Activated T-helper 9 cell treated with anti-CD3 and anti-CD28 coated beads, Interleukin-2, amount 50 U/mL, for 16 hours (primary cell): ENCODE measurements at places on chromosomes 12 and 14.

DNA sequence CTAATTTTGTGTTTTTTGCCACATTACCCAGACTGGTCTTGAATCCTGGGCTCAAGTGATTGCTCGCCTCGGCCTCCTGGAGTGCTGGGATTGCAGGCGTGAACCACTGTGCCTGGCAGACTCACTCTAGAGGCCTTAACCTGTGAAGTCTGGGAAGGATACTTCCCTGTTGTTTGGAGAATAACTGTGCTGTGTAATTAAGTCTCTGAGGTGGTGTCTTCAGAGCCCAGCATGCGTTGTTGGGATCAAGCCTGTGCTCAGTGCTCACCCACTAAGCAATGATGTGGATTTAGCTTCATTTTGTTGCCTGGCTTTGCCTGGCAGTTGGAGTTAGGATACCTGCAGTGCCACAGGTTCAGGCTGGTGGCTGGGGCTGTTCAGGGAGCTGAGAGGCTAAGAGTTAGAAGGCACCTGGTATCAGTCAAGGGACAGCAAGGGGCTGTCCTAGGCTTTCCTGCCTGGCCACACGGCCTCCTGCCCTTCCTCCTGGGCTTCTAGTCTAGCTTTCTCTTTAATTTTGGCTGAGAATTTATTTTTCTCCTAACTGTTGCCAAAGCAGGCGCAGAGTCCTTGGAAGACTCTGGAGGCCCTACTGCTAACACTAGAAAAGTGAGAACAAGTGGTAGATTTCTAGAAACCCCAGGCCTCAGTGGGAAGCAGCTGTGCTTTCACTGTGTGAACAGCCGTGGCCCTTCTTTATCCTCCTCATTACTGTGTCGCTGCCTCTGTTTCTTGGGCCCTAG is 38.5 kb downstream of the EP400 start:
- no peak for DNase-seq

DNA sequence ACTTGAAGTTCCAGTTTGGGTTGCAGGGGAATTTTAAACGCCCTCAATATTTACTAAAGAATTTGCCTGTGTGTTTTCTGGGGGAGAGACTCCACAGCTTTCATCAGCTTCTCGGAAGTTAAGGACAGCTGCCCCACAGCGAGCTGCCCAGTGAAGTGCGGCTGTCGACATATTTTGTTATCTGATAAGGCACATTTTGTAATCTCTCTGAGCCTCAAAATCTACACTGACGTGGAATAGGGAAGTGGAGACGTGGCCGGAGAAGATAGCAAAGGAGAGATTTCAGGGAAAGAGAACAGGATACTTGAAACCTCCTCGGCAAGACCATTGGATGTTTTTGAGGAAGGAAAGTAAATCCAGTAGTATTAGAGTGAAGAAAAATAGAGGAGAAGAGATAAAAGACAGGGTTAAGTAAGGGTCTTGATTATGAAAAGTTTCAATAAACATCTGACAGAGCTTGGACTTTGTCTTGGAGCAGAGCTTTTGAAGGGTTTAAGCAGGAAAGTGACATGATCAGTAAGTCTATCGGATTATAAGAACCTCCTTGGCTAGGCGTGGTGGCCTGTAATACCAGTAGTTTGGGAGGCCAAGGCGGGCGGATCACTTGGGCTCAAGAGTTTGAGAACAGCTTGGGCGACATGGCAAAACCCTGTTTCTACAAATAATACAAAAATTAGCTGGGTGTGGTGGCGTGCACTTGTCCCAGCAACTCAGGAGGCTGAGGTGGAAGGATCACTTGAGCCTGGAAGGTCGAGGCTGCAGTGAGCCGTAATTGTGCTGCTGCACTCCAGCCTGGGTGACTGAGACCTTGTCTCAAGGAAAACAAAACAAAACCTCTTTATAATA is 1.1 kb downstream of the POLR3B start:
- DNase-seq, result no peak

DNA sequence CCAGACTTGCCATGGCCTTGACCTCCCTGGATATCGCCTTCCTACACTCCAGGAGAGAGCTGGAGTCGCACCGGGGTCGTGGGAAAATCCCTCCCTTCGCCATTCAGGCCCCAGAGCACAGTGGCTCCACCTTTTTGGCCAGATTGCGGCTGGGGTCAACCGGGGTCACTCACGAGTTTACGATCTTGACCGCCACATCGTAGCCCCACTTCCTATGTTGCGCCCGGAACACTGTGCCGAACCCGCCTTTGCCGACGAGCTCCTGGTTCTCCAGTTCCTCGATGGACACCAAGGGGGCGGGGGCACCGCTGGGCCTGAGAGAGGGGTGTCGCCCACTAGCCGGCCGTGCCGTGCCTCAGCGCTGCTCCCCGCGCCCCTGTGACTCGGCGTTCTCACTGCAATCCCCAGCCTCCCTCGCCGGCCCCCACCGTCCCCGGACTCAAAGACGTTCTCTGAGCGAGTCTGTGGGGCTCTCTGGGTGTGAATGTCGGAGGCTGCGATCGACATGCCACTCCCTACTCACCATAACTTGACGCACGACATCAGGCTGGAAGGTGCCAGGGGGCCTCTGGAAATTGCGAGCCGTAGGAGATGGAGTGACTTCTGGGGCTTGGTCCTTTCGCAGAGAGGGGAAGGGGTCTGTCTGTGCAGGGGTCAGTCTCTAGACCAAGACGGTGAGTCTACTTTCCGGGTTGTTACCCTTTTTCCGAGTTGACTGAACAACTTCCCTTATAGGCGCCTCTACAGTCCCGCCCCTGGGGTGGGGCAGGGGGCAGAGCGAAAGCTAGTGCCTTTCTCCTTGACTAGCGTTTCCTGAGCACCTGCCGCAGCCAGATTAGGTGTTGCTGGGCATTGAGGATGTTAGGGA is at the start of gene RIPK3:
Gene RIPK3 (minus strand): TSS at position 708 of the 868 bp plus-strand sequence. CDS start 165 bp downstream, at position 543.
- DNase-seq, result peak; percentile 50

- DNase-seq, result no peak
These were observed 782.9 kb downstream of the BCL11B start for GRCh38 chr14:98489115-98489514.

GRCh38 chr14:67999290-67999689 is 179.7 kb downstream of the RAD51B start:
- no peak for DNase-seq

GRCh38 chr12:50715174-50715573 is 48.7 kb upstream of the ATF1 start:
- no peak for DNase-seq
